ENCODE measurements at places on chromosomes 4 and X.

DNA sequence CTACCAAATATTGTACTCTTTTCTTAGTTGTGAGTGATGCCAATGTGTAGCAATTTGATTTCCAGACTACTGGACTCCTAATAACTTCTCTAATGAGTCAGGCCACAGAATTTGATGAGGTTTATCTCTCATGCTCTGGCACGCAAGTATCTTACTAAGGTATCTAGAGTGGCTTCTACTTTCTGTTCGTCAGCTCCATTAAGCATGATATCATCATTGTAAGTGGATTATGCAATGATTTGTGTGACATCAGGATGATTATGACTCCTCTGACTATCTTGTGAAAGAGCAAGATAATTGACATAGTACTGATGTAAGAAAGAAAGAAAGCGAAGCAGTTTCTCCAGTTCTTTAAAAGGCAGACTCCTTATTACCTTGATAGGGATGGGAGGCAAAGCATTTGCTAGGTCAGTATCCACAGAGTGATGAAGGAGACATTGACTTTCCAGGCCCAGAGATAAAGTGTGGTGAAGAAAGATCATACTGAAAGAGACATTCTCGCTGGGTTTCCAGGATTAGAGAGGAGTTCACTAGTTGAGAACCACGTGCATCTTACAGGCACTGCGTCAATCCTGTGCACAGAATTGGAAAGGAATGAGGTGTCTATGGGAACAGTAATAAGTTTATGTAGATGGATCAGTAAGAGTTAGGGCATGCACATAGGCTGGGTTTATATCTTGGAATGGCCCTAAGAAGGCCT, 161.9 kb upstream of the STK26 start:
- DNase-seq = no peak

- no peak for DNase-seq
Observed at GRCh38 chr4:92809381-92809780, 505.6 kb downstream of the GRID2 start.

GRCh38 chr4:99711657-99712056, 54.0 kb upstream of the C4orf54 start:
- DNase-seq = no peak

GRCh38 chrX:150229030-150229429, 134.1 kb upstream of the MAMLD1 start:
- DNase-seq = no peak

- DNase-seq = no peak
Observed at GRCh38 chr4:139511320-139511719, 44.7 kb downstream of the SETD7 start.

DNA sequence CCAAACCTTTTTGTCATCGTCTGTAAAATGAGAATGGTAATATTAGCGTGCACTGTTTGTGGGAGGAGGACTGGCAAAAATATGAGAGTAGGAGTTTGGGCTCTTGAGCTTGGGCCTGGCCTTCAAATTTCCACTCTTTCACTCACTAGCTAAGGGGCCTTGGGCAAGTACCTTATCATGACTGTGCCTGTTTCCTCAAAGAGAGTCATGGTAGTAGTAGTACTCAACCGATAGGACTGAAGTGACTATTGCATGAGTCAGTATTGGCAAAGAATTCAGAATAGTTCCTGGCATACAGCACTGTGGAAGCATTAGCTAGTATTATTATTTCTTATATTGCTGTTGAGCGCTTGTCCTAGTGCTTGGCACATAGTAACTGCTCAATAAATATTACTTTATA, 16.0 kb upstream of the RBM3 start:
- DNase-seq = no peak

- DNase-seq = no peak
Observed at GRCh38 chr4:143273160-143273917, 63.3 kb upstream of the GAB1 start.

- no peak for DNase-seq
Observed at GRCh38 chrX:101377547-101377946, 8.4 kb downstream of the BTK start.

DNA sequence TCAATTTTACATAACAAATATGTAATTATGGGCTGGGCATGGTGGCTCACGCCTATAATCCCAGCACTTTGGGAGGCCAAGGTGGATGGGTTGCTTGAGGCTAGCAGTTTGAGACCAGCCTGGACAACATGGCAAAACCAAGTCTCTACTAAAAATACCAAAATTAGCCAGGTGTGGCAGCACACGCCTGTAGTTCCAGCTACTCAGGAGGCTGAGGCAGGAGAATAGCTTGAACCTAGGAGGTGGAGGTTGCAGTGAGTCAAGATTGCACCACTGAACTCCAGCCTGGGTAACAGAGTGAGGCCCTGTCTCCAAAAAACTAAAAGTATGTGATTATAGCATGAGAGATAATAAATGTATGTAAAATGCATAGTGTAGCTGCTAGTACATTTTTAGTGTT, 229.0 kb downstream of the PPARGC1A start:
- no peak for DNase-seq

DNA sequence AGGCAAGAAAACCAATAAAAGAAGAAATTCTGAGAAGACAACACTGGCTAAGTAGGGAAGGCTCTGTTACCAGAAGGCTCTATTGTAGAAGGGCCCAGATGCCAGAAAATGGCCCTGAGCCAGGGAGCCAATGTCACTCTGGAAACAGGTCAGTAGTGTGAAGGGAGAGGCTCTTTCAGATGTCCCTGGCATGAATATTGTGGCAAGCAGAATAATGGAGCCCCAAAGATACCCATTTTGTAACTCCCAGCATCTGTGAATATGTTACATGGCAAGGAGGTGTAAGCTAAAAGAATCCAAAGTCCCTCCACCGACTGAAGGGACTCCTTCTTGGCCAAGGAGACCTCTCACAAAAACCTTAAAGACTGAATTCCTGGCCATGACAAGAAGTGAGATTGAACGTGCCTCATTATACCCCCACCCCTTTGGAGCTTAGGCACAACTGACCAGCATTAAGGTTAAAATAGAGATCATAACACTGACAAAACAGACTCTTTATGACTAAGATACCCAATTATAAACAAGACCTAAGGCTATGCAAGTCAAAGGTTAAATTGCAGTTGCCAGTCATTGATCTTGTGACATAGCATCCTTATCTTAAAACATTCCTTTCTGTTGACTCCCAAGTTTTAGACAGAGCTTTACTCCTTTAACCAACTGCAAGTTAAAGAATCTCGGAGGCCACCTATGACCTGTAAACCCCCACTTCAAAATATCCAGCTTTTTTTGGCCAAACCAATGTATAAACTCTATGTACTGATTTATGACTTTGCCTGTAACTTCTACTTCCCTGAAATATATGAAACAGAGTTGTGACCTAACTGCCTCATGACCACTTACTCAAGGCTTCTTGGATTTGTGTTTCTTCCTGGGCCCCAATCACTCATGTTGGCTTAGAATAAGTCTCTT, 42.2 kb upstream of the SMIM10 start:
- DNase-seq = no peak

DNA sequence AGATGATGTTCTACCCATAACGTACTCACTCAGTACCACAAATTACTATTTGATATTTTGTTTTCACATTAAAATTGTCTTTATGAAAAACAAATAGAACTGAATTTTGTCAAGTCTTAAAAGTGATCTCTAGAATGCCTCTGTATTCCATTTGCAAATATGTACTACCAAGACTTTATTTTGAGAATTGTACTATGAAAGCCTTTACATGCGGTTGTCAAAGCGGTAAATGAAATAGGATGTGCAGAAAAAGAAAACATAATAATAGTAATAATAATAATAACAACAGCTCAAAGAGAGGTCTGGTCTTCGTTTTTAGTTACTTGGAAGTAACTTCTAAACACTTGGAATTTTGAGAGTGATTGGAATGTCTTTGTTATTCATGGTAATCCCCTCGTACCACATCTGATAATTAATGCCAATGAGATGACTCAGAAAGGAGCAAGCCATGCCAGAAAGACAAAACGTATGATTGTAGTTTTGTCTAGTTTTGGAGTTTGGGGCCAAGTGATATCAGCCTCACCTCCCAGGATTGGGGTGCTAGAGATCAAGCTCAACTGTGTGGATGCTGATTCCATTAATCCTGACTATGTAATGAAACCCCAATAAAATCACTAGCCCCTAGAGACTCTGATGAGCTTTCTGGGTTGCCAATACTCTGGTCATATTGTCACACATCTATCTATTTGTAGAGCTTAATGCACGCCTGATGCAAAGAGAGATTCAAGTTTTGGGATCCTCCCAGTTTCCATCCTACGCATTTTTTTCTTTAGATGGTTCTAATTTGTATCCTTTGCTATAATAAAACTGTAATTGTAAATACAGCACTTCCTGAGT, 20.2 kb upstream of the CTSO start:
- no peak for DNase-seq

DNA sequence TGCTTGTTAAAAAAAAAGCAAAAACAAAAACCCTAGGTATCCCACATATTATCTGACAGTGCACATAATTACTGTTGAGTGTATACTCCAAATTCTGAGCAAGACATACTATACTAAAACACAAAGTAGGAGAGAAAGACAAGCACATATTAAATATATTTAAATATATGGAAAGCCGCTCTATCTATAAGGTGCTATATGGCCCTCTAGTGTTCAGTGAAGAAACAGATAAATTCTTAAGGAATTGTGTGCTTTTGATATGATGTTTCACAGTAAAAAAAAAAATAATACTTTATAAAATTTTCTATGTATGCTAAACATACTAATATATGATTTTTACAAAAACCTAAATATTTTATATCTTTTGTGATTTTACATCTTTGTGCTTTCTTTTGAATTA, 137.8 kb downstream of the FBXW7 start:
- DNase-seq = no peak

DNA sequence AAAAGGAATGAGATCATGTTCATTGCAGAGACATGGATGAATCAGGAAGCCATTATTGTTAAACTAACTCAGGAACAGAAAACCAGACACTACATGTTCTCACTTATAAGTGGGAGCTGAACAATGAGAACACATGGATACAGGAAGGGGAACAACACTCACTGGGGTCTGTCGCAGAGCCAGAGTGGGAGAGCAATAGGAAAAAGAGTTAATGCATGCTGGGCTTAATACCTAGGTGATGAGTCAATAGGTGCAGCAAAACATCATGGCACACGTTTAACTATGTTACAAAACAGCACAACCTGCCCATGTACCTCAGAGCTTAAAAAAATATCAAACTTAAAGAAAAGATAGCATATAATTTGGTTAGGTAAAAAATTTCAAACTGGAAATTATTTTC, 281.4 kb downstream of the PABPC4L start:
- no peak for DNase-seq

- no peak for DNase-seq
Observed at GRCh38 chr4:121642876-121643585, 53.7 kb downstream of the ANXA5 start.

- no peak for DNase-seq
Observed at GRCh38 chr4:76716658-76717057, 181.3 kb downstream of the SOWAHB start.

DNA sequence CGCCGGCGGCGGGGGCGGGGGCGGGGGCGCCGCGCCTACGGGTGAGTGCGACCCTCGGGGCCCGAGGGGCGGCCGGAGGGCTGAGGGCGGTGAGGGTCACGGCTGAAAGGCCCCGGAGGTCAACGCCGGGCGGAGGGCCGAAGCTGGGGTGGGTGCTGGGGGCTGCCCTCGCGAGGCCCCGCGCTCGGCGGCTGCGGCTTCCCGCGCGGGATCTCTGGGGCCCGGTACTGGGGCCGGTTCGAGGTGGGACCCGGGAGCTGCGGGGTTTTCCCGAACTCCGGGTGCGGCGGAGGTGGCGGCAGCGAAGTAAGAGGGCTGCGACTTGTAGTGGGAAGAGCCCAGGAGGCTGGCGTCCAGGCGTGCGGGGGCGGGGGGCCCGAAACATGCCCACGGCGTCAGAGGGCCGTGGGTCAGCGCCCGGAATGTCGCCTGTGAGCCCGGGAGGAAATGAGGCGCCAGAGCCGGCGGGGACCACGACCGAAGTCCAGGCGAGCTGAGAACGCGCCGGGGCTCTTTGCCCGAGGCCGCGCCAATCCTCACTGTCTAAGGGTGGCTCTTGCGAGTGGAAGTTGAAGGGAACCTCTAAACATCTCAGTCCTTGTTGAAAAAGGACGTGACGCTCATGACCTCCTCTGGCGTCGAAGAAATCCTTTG, 407 bp downstream of the IL13RA1 start:
- DNase-seq = peak; percentile 67

GRCh38 chrX:149497626-149498025, 7.5 kb downstream of the IDS start:
- DNase-seq = no peak

GRCh38 chrX:10725071-10725470, 104.7 kb upstream of the MID1 start:
- DNase-seq = no peak

DNA sequence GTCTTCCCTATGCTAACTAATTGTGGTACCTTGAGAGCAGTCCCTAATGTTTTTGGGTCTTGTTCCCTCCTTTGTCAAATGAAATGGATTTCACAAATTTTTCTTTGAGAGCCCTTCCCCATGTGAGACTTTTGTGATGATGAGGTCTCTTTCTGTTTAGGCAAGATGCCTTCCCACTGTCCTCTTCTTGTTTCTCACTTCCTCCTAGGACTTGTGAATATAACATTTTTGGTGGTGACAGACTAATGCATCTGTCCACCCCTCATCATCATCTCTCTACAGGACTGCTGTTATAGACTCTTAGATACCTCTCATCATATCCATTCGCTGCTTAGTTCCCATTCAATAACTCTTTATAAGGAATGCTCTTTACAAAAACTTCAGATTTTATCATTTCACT, 8.7 kb upstream of the ANK2 start:
- no peak for DNase-seq

DNA sequence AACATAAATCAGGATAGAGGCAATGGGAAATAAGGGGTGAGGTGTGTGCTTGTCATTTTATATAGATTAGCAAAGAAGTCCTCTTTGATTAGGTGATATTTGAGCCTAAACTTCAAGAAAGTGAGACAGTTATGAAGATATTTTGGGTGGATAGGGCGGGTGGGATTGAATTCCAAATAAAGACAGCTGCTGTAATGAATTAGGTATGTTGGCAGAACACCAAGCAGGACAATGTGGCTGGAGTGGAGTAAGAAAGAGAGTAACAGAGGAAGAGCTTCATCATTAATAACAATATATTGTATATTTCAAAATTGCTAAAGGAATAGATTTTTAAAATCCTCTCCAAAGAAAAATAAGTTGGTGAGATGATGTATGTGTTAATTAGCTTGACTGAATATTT, 91.0 kb upstream of the CENPE start:
- no peak for DNase-seq

Measured in lower lobe of right lung (tissue), 2 donors.